Stimulated activated CD4-positive, alpha-beta T cell treated with anti-CD3 and anti-CD28 coated beads, Interleukin-1b, Interleukin-23, amount 100 ng/mL, for 48 hours (primary cell): ENCODE measurements at places on chromosomes 7 and 10.

- no peak for DNase-seq
Observed at GRCh38 chr10:131044379-131045111, 267.0 kb downstream of the TCERG1L start.

DNA sequence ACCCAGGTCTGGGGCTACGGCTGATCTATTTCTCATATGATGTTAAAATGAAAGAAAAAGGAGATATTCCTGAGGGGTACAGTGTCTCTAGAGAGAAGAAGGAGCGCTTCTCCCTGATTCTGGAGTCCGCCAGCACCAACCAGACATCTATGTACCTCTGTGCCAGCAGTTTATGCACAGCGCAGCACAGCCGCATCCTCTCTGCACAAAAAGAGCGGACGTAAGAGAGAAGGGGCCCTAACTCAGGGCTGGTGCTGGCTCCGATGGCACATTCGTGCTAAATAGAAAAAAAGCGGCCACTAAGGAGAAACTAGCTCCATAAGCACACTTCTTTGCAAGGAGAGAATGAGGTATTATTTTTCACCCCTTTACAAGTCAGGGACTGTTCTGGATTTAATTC, 28.3 kb upstream of the PRSS1 start:
- DNase-seq = no peak

DNA sequence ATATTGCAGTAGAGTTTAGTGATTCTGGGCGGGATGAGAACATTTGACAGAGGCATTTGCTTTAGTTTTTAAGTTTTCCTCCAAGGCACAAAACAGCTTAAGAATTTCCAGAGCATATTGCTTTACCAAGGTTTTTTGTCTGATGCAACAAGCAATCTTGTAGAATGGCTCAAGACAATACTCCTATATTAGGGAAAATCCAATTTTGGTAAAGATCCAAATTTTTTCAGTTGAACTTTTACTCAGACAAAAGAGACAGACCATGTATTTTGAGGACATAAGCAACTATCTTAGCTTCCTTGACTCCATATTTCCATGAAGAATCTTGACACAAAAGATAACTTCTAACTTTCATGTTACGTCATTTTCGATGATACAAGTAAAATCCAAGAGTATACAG, 92.3 kb upstream of the NANOS1 start:
- no peak for DNase-seq

DNA sequence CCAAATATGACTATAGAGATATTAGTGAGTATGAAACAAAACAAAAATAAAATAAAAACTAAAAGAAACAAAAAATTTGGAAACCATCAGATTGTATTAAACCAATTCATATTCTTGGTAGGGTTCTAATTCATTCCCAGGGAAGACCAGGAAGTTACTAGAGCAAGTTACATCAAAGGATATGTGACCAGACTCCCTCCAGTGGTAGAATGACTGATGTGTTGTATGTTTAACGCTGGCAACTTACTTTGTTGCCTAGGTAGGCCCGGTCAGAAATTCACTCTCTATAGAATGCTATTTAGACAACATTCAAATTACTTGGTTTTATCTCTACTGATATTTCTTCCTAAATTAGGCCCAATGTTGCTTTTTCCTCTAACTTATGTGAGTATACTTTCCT, 5.2 kb downstream of the PHYHIPL start:
- no peak for DNase-seq

- DNase-seq = no peak
Observed at GRCh38 chr7:2869981-2870380, 25.9 kb upstream of the GNA12 start.

GRCh38 chr7:78226059-78226719, 427.6 kb downstream of the PHTF2 start:
- DNase-seq = peak; percentile 42

DNA sequence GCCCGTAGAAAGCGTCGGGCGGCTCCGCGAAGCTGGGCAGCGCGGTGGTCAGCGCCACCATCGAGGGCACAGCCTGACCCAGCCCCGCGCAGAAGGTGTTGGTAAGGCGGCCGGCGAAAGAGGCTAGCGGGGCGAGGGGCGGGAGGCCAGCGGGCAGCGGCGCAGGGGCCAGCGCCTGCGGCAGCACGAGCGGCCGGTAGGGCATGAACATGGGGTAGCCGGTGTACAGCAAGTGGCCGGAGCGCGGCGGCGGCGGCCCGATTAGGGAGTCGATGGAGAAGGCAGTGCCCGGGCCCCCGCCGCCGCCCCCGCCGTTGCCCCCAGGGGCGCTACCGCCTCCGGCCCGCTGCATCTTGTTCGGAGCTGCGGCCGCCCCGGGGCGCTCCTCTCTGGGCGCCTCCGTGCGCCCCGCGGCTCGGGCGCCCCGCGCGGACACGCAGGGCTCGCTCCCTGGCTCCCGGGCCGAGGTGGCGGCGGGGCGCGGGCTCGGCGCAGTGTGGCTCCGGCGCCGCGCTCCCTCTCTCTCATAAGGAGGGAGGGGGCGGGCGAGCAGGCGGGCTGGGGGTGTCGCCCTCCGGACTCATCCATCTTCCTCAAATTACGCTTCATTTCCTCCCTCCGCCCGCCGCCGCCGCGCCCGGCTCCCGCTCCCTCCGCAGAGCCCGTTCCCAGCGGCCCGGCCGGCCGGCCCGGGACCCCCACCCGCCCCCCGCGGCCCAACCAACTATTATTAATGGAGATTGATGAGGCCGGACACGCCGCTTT, at the start of gene GBX1:
GBX1 (minus strand) TSS at position 498 of the 765 bp plus-strand sequence; CDS start at position 352, 146 bp downstream.
- DNase-seq = no peak
